Bladder microvascular endothelial cell (primary cell): ENCODE measurements at places on chromosomes 1 and 21. TPM values are rescaled to one million over a fixed set of nuclear protein-coding genes. Genes with fewer than 3 reads are reported as not detected.

Gene MAP3K7CL
- 2.6 and 3.7 TPM in 2 replicates for total RNA-seq

Gene HSF2BP
- total RNA-seq = 0.32 and 0.76 TPM in 2 replicates

Gene ARHGEF10L
- total RNA-seq = 0.32 and 1.2 TPM in 2 replicates

Gene LEPROT
- 35.0 and 101 TPM in 2 replicates for total RNA-seq

Gene AIRE
- not detected in 2 replicates for total RNA-seq

Gene LCE2C
- total RNA-seq = not detected in 2 replicates

Gene ARL8A
- 15.9 and 29.1 TPM in 2 replicates for total RNA-seq

Gene GLIS1
- under 0.01 TPM in 1 of 2 replicates, not detected in the other for total RNA-seq

Gene IL24
- not detected in 2 replicates for total RNA-seq

Gene DIP2A
- 23.6 and 79.7 TPM in 2 replicates for total RNA-seq

Gene MYBPHL
- total RNA-seq = not detected in 2 replicates

Gene CCDC24
- 1.5 and 2.4 TPM in 2 replicates for total RNA-seq

Gene PDZK1IP1
- total RNA-seq = 0.16 TPM in 1 of 2 replicates, not detected in the other

Gene FMOD
- total RNA-seq = 0.65 and 21.8 TPM in 2 replicates

Gene OR10Z1
- not detected in 2 replicates for total RNA-seq

Gene KIAA1614
- 3.4 and 3.8 TPM in 2 replicates for total RNA-seq

Gene TTC22
- not detected in 2 replicates for total RNA-seq

Gene SPRR2A
- not detected in 2 replicates for total RNA-seq

Gene LCE3E
- not detected in 2 replicates for total RNA-seq

Gene KIAA0040
- 13.4 and 16.2 TPM in 2 replicates for total RNA-seq

Gene ATAD3C
- total RNA-seq = 1.4 TPM in 1 of 2 replicates, not detected in the other

Gene CLCNKB
- total RNA-seq = under 0.01 TPM in 1 of 2 replicates, not detected in the other

Gene RAD54L
- 5.8 TPM in 2 replicates for total RNA-seq

Gene BLACAT1
- total RNA-seq = not detected in 2 replicates

Gene SPTA1
- 1.3 and 2.1 TPM in 2 replicates for total RNA-seq

Gene NOL9
- 12.8 and 26.2 TPM in 2 replicates for total RNA-seq

Gene KRTAP13-1
- total RNA-seq = not detected in 2 replicates

Gene NECTIN4
- total RNA-seq = 0.31 and 0.32 TPM in 2 replicates

Gene ZC3H12A
- 4.4 and 6.6 TPM in 2 replicates for total RNA-seq

Gene OR2L3
- not detected in 2 replicates for total RNA-seq

Gene NTMT2
- not detected in 2 replicates for total RNA-seq

Gene ELF3
- total RNA-seq = under 0.01 and 0.13 TPM in 2 replicates
